ENCODE measurements at places on chromosomes 12 and 14. TPM values are rescaled to one million over a fixed set of nuclear protein-coding genes. Genes with fewer than 3 reads are reported as not detected.

PLBD1 gene
- 4.7 TPM for total RNA-seq

PELI2 gene
- total RNA-seq, result 14.1 TPM

CLEC2D gene
- total RNA-seq, result 9.4 TPM

TMEM132C gene
- not detected for total RNA-seq

MDGA2 gene
- total RNA-seq, result not detected

BMP4 gene
- total RNA-seq, result 6.8 TPM

BICDL1 gene
- total RNA-seq, result not detected

RESF1 gene
- 23.6 TPM for total RNA-seq

SLCO1B1 gene
- not detected for total RNA-seq

PTPN21 gene
- 18.0 TPM for total RNA-seq

OR6C2 gene
- total RNA-seq, result not detected

Data from osteoblast (primary cell).